ENCODE measurements at places on chromosomes 4 and X. TPM values are rescaled to one million over a fixed set of nuclear protein-coding genes. Genes with fewer than 3 reads are reported as not detected.

DNA sequence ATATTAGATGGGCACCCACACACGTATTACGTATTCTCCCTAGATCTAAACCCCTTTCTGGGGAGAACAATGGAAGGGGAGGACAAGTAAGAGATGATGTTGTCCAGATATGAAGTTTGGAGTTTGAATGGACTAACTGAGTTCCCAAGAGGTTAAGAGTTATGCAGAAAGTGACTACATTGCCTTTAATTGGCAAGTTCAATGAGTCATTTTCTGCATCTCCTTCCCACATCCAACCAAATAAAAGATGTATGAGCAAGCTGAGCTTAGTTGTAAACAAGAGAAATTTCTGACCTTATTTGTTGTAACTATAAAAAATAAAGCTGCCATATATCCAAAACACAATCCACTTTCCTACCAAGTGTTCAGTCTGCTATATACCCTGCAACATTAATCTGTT is 50.5 kb downstream of the TIGD2 start:
- no peaks in the 10 kb centered on the region for H3K36me3 ChIP-seq
- no peak for DNase-seq
- no peak overlapping the region for H3K4me3 ChIP-seq
- H3K27me3 ChIP-seq = no peaks in the 10 kb centered on the region

MAGEA10 gene
- total RNA-seq = not detected

- H3K36me3 ChIP-seq = no peaks in the 10 kb centered on the region
- peak overlapping the region; percentile 43 for H3K4me3 ChIP-seq
- H3K27ac ChIP-seq = peak overlapping the region; percentile 53
- DNase-seq = no peak
- no peaks in the 10 kb centered on the region for H3K27me3 ChIP-seq
- peaks cover 26% of the 10 kb centered on the region for H3K4me1 ChIP-seq
These were observed 235.4 kb downstream of the MGST2 start for GRCh38 chr4:139900964-139901376.

CCDC120 gene
- 38.7 TPM for total RNA-seq

DNA sequence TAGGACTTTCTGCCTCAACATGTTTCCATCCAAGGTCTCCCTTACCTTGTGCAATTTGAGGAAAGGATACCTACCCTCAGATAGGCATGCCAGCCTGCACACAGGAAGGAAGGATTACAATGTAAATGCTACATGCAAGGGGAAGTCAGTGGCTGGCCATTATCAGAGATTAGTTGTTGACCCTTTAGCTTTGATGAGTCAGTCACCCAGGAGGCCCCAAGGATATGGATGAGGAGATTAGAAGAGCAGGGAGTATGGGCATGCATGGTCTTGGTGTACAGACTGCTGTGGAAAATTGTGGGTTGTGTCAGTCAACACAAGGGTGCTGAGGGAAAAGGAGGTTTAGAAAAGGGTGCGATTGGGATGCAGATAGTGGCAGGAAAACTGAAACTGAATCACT is 92.0 kb downstream of the GUCY2F start:
- H3K4me3 ChIP-seq = no peak overlapping the region
- no peaks in the 10 kb centered on the region for H3K4me1 ChIP-seq
- no peak overlapping the region for H3K27ac ChIP-seq
- H3K27me3 ChIP-seq = no peaks in the 10 kb centered on the region
- DNase-seq = no peak
- no peaks in the 10 kb centered on the region for H3K36me3 ChIP-seq

- no peaks in the 10 kb centered on the region for H3K36me3 ChIP-seq
- no peak overlapping the region for H3K4me3 ChIP-seq
- no peaks in the 10 kb centered on the region for H3K4me1 ChIP-seq
- DNase-seq = no peak
- H3K27ac ChIP-seq = no peak overlapping the region
- no peaks in the 10 kb centered on the region for H3K27me3 ChIP-seq
These were observed 415.1 kb downstream of the AFF2 start for GRCh38 chrX:148915474-148915873.

SLIT2 gene
- total RNA-seq = 3.3 TPM

GRCh38 chr4:47690611-47691010 is 147.3 kb downstream of the CORIN start:
- DNase-seq = no peak
- H3K4me3 ChIP-seq = no peak overlapping the region
- no peaks in the 10 kb centered on the region for H3K36me3 ChIP-seq
- no peaks in the 10 kb centered on the region for H3K27me3 ChIP-seq
- no peak overlapping the region for H3K27ac ChIP-seq

SLC10A6 gene
- 111 TPM for total RNA-seq

GRCh38 chr4:94365304-94365703 is 22.7 kb upstream of the HPGDS start:
- H3K4me1 ChIP-seq = no peaks in the 10 kb centered on the region
- no peaks in the 10 kb centered on the region for H3K36me3 ChIP-seq
- H3K27me3 ChIP-seq = no peaks in the 10 kb centered on the region
- no peak overlapping the region for H3K4me3 ChIP-seq
- no peak for DNase-seq
- no peak overlapping the region for H3K27ac ChIP-seq

FAM47A gene
- total RNA-seq = not detected

GRCh38 chr4:129322920-129323319 is 227.0 kb downstream of the C4orf33 start:
- no peak overlapping the region for H3K27ac ChIP-seq
- H3K4me3 ChIP-seq = no peak overlapping the region
- H3K4me1 ChIP-seq = peaks cover 6% of the 10 kb centered on the region
- no peak for DNase-seq

GPR78 gene
- not detected for total RNA-seq

DNA sequence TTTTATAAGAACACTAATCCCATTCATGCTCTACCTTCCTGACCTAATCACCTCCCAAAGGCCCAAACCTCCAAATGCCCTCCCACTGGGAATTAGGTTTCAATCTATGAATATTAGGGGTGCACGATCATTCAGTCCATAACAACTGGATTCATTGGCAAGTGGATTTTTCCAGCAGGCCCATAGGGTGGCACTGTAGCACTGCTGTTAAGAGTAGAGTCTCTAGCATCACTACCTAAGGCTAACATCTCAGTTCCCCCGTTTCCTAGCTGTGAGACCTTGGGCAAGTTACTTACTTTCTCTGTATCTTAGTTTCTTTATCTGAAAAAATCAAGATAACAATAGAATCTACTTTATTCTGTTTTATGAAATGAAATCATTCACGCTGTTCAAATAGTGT is 315.8 kb downstream of the STIM2 start:
- H3K27me3 ChIP-seq = no peaks in the 10 kb centered on the region
- no peaks in the 10 kb centered on the region for H3K4me1 ChIP-seq
- H3K4me3 ChIP-seq = no peak overlapping the region
- H3K36me3 ChIP-seq = no peaks in the 10 kb centered on the region
- no peak for DNase-seq

FGFRL1 gene
- total RNA-seq = 11.3 TPM

DNA sequence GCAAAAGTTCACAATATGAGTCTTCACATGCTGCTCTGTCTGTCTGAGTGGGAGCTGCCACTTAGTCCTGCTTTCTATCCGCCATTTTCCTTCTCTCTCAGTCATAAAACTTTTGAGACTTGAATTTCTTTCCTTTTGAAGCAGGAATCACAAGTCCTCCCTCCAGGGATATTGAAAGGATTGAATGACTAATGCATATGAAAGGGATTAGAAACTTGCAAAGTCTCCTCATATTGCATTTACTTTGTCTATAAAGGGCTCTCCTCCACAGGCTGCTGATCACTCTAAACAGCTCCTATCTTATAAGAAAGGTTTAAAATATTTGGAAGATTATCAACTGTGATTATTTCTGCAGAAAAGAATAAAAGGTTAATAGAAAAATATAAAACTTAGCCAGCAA is 879.1 kb downstream of the ARAP2 start:
- no peaks in the 10 kb centered on the region for H3K36me3 ChIP-seq
- H3K4me3 ChIP-seq = no peak overlapping the region
- no peak overlapping the region for H3K27ac ChIP-seq
- no peak for DNase-seq
- H3K27me3 ChIP-seq = no peaks in the 10 kb centered on the region

DNA sequence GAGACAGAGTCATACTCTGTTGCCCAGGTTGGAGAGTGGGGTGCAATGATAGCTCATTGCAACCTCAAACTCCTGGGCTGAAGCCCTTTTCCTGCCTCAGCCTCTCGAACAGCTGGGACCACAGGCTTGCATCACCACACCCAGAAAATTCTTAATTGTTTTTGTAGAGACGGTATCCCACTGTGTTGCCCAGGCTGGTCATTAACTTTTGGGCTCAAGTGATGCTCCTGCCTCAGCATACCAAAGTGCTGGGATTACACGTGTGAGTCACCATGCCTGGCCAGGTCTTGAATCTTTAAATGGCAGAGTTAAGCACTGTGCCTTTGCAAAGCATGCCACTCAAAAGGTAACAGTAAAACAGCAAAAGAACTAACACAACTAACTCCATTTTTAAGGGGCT is 28.6 kb upstream of the BBS12 start:
- H3K4me1 ChIP-seq = no peaks in the 10 kb centered on the region
- no peak overlapping the region for H3K4me3 ChIP-seq
- H3K27ac ChIP-seq = no peak overlapping the region
- H3K36me3 ChIP-seq = no peaks in the 10 kb centered on the region

NAP1L3 gene
- 1.7 TPM for total RNA-seq

DNA sequence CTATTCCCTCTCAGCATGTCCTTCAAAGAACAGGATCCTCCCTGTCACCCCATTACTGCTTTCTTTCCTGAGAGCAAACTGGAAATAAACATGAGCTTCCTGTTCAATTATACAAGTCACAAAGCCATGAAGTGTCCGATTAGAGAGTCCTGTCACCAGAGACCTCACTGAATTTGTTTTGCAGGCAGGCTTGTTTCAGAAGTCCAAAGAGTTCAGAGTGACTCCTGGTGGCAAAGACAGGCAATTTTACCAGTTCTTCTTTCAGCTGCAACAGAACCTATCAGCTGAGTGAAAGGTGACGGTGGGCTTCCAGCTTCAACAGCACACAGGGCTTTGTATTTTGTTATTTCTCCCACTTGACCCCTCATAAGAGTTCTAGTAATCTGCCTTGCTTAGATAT is 6.4 kb downstream of the ELK1 start:
- no peak overlapping the region for H3K27ac ChIP-seq
- H3K4me3 ChIP-seq = no peak overlapping the region
- peaks cover 2% of the 10 kb centered on the region for H3K4me1 ChIP-seq
- no peaks in the 10 kb centered on the region for H3K27me3 ChIP-seq

GRCh38 chr4:6990661-6991060 is 52.5 kb upstream of the TADA2B start:
- H3K4me1 ChIP-seq = peaks cover 65% of the 10 kb centered on the region
- H3K27me3 ChIP-seq = no peaks in the 10 kb centered on the region
- H3K4me3 ChIP-seq = no peak overlapping the region
- no peak for DNase-seq

EDNRA gene
- 4.0 TPM for total RNA-seq

GRCh38 chrX:153055871-153056749 is at the start of gene PNMA3:
Gene PNMA3 (plus strand): TSS chrX:153056470. CDS start chrX:153057056, 586 bp downstream.
- H3K27ac ChIP-seq = no peak within 1 kb of the TSS
- no peaks in the 10 kb centered on the region for H3K36me3 ChIP-seq
- peak within 1 kb of the TSS; percentile 36 for H3K4me3 ChIP-seq
- DNase-seq = no peak

GRCh38 chr4:612749-613125 is 12.6 kb upstream of the PDE6B start:
- H3K4me1 ChIP-seq = peaks cover 5% of the 10 kb centered on the region
- H3K36me3 ChIP-seq = no peaks in the 10 kb centered on the region
- H3K27ac ChIP-seq = no peak overlapping the region

NWD2 gene
- total RNA-seq = 2.1 TPM

DNA sequence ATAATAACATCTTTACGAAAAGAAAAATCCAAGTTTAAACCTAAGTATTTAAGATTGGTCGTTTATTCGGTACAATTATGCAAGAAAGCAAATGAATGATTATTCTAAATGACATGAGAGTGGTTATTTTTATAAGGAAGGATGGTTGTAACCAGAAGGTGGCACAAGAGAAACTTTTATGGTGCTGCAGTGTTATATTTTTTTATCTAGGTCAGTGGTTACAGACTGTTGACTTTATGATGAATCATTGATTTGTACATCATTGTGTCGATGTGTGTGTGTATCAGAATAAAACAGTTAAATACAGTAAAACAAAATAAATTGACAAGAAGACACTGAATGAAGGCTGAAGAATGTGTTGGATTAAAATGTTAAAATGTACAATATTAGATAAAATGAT is 9.8 kb downstream of the DCAF8L2 start:
- no peaks in the 10 kb centered on the region for H3K36me3 ChIP-seq
- H3K27ac ChIP-seq = no peak overlapping the region
- no peaks in the 10 kb centered on the region for H3K4me1 ChIP-seq
- no peak overlapping the region for H3K4me3 ChIP-seq
- DNase-seq = no peak
- no peaks in the 10 kb centered on the region for H3K27me3 ChIP-seq

GRCh38 chr4:171288816-171289432 is 524.3 kb upstream of the GALNTL6 start:
- H3K27ac ChIP-seq = no peak overlapping the region
- H3K4me3 ChIP-seq = no peak overlapping the region
- no peak for DNase-seq
- no peaks in the 10 kb centered on the region for H3K36me3 ChIP-seq
- H3K4me1 ChIP-seq = no peaks in the 10 kb centered on the region
- no peaks in the 10 kb centered on the region for H3K27me3 ChIP-seq

DNA sequence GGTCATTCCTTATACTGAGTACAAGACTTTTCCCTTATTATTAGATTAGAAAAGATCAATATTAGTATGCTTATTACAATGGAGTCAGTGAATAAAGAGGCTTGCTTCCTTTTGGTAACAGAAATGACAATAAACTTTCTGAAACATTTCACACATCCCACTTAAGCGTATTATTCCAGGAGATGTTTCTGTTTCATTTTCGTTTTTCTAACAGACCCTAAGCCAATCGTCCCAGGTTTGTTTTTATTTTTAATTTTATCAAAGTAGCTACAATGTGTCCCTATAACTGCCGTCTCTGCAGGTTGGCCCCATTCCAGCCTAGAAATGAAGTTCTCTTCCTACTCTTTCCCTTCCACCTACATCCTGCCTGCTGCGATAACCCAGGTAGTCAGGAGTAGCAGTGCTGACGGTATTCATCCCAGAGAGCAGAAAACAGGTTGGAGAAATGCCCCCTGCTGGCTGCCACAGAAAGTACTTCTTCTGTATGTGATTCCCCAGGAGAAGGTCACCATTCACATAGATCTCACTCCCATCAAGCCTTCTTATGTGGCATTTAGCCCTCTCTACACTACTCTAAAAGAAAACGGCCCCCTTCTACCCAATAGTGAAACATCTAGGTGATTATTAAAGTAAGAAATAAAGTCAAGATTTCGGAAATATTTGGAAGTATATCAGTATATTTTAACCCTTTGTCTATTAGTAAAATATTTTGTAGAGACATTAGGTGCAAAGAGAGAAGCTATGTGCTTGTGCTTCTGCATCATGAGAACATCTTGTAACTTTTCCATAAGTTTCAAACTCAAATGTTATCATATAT is 40.4 kb downstream of the ENPEP start:
- no peaks in the 10 kb centered on the region for H3K27me3 ChIP-seq
- H3K4me1 ChIP-seq = peaks cover 7% of the 10 kb centered on the region
- DNase-seq = no peak
- no peak overlapping the region for H3K27ac ChIP-seq
- H3K4me3 ChIP-seq = peak overlapping the region; percentile 41

GRCh38 chrX:151825925-151826485 is 86.7 kb upstream of the MAGEA4 start:
- no peaks in the 10 kb centered on the region for H3K27me3 ChIP-seq
- no peak for DNase-seq
- no peak overlapping the region for H3K4me3 ChIP-seq
- H3K36me3 ChIP-seq = no peaks in the 10 kb centered on the region
- H3K27ac ChIP-seq = no peak overlapping the region

All from suprapubic skin (tissue), 4 donors.